Esophagus muscularis mucosa (tissue), 4 donors: ENCODE measurements at places on chromosomes 6 and 20. TPM values are rescaled to one million over a fixed set of nuclear protein-coding genes. Genes with fewer than 3 reads are reported as not detected.

- H3K4me1 ChIP-seq = no peaks in the 10 kb centered on the region
- no peaks in the 10 kb centered on the region for H3K27me3 ChIP-seq
- no peak overlapping the region for H3K4me3 ChIP-seq
- H3K36me3 ChIP-seq = no peaks in the 10 kb centered on the region
- H3K27ac ChIP-seq = no peak overlapping the region
- DNase-seq = no peak
Observed at GRCh38 chr6:142458836-142459235, 157.0 kb downstream of the ADGRG6 start.

GRCh38 chr20:57930351-57930750, 220.5 kb upstream of the PMEPA1 start:
- H3K4me1 ChIP-seq = no peaks in the 10 kb centered on the region
- H3K27ac ChIP-seq = no peak overlapping the region
- H3K4me3 ChIP-seq = no peak overlapping the region
- H3K27me3 ChIP-seq = peaks cover 4% of the 10 kb centered on the region

DNA sequence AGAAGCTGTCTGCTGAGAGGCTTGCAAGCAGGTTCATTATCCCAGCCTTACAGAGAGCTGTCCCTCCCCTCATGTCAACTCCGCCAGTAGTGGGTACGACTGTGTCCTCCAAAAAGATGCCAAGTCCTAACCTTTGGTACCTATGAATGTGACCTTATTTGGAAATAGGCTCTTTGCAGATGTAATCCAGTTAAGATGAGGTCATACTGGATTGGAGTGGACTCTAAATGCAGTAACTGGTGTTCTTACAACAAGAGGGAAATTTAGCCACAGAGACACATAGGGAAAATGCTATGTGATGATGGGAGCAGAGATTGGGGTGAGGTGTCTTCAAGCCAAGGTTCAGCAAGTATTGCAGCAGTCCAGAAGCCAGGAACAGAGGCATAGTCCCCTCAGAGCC, 90.8 kb upstream of the FOXP4 start:
- H3K4me3 ChIP-seq = no peak overlapping the region
- peaks cover 20% of the 10 kb centered on the region for H3K4me1 ChIP-seq
- H3K36me3 ChIP-seq = no peaks in the 10 kb centered on the region
- H3K27ac ChIP-seq = no peak overlapping the region
- DNase-seq = no peak

DNA sequence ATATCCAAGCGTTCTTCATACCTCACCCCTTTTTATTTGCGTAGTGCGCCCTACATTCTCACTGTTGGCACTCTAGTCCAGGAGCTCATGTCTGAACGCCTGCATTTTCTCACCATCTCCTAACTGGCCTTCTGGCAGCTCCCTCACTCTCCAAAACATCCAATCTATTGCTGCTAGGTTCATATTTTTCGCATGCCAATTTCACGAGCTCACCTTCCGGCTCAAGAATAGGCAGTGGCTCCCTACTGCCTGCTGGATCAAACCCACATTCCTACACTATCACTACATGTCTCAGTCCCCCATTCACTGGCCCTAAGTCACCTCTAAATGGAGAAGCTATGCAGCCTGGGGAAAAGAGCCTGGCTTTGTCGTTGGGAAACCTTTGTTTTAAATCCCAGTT, 115.0 kb downstream of the IPCEF1 start:
- H3K27me3 ChIP-seq = no peaks in the 10 kb centered on the region
- H3K4me1 ChIP-seq = no peaks in the 10 kb centered on the region
- no peak overlapping the region for H3K4me3 ChIP-seq
- no peaks in the 10 kb centered on the region for H3K36me3 ChIP-seq

GRCh38 chr20:24977336-24977735, 15.2 kb downstream of the APMAP start:
- H3K4me3 ChIP-seq = no peak overlapping the region
- no peak for DNase-seq
- peaks cover 26% of the 10 kb centered on the region for H3K36me3 ChIP-seq
- H3K27ac ChIP-seq = peak overlapping the region; percentile 52

DNA sequence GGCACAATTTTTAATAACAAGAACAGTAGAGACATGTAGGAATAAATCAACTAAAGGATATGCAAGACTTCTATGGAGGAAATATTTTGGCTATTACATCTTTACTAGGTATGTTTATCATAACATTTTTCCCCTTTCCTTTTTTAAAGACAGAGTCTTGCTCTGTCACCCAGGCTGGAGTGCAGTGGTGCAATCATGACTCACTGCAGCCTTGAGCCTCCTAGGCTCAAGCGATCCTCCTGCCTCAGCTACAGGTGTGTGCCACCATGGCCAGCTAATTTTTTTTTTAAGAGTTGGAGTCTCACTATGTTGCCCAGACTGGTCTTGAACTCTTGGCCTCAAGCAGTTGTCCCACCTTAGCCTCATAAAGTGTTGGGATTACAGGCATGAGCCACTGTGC, 37.0 kb downstream of the AKAP7 start:
- peaks cover under 1% of the 10 kb centered on the region for H3K36me3 ChIP-seq
- no peaks in the 10 kb centered on the region for H3K4me1 ChIP-seq

DCDC2 gene
- not detected for total RNA-seq

PXMP4 gene
- total RNA-seq = 4.5 TPM

CENPW gene
- total RNA-seq = not detected

WASF1 gene
- total RNA-seq = 10.9 TPM
